Smooth muscle cell of trachea (primary cell): ENCODE measurements at places on chromosomes 7 and 10. TPM values are rescaled to one million over a fixed set of nuclear protein-coding genes. Genes with fewer than 3 reads are reported as not detected.

Gene SH2B2
- 1.5 and 3.3 TPM in 2 replicates for total RNA-seq

Gene SLC25A13
- total RNA-seq = 9.3 and 12.7 TPM in 2 replicates

Gene CACNB2
- 1.2 and 1.6 TPM in 2 replicates for total RNA-seq

Gene TUBGCP2
- 58.9 and 79.1 TPM in 2 replicates for total RNA-seq
